ENCODE measurements at places on chromosomes 6 and 20.

- DNase-seq, result no peak
These were observed 64.4 kb downstream of the SULF2 start for GRCh38 chr20:47720636-47721427.

GRCh38 chr20:9262653-9263194, 193.8 kb downstream of the PLCB4 start:
- no peak for DNase-seq

DNA sequence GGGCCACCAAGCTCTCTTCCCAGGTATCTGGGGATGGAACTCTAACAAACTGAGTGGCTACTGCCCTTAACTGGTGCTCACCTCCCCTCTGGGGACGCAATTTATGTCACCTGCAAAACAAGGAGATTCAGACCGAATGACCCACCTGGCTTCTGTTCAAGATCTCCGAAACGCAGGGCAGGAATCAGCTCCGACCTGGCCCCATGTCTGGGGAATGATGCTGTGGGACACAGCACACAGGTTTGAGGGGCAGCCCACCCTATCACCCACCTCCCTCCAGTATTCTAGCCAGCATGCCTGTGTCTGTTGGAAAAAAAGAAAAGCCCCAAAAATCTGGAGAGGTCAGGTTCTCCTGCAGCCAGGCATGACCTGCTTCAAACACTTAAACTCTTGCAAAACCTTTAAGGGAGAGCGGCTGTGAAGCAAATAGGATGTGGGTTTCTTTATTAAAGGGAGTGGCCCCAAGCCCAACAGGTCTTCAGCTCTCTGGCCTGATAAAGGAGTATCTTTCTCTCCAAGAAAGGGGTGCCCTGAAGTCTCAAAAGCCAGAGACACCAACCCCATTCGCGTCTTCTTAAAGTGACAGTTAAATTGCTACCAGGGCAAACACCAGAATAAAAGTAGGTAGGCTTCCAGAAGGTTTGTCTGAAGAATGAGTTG, 6.4 kb downstream of the PREX1 start:
- no peak for DNase-seq

- no peak for DNase-seq
These were observed 4.9 kb downstream of the GTPBP2 start for GRCh38 chr6:43623880-43624785.

- no peak for DNase-seq
These were observed 13.1 kb downstream of the UTRN start for GRCh38 chr6:144298194-144298593.

GRCh38 chr20:12750221-12750620, 258.6 kb upstream of the SPTLC3 start:
- DNase-seq, result no peak

GRCh38 chr6:139186242-139186641, 51.4 kb downstream of the HECA start:
- DNase-seq, result no peak

DNA sequence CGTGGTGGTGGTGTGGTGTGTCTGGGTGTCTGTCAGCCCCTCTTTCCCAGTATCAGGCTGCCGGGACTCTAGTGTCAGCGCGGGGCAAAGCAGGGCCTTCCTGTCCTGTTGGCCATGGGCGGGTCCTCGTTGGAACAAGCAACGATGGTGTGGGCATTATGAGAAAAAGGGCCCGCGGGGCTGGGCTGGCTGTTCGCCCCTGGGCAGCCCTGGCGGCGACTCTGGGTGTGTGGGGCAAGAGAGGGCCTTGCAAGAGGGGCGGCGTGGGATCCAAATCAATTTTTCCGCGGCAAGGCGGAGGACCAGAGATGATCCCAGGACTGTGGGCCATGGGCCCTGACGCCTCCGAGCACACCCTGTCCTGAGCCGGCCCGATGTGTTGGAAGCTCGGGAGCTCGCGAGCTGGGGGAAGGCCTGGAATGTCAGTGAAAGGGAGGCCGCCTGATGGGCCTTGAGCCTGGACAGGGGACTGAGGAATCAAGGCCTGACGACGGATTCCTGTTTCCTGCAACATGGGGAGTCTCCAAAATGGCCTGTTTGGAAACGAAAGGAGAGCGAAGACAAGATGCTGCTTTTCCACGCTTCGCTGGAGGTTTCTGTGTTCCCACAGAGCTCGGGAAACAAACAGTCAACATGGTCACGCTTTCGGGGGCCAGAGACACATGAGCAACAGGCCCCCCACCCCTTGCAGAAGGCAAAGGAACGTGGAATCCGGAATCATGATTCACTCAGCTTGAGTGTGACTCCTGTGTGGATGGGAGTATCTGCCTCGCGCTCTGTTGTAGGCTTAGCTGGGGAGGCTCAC, 364.7 kb upstream of the DEFB115 start:
- DNase-seq, result no peak

GRCh38 chr20:675453-676314, at the start of gene SCRT2:
Gene SCRT2 (minus strand): TSS chr20:675802. CDS start chr20:675601, 201 bp downstream.
- no peak for DNase-seq

GRCh38 chr6:77010931-77011542, 452.3 kb downstream of the HTR1B start:
- DNase-seq, result no peak

DNA sequence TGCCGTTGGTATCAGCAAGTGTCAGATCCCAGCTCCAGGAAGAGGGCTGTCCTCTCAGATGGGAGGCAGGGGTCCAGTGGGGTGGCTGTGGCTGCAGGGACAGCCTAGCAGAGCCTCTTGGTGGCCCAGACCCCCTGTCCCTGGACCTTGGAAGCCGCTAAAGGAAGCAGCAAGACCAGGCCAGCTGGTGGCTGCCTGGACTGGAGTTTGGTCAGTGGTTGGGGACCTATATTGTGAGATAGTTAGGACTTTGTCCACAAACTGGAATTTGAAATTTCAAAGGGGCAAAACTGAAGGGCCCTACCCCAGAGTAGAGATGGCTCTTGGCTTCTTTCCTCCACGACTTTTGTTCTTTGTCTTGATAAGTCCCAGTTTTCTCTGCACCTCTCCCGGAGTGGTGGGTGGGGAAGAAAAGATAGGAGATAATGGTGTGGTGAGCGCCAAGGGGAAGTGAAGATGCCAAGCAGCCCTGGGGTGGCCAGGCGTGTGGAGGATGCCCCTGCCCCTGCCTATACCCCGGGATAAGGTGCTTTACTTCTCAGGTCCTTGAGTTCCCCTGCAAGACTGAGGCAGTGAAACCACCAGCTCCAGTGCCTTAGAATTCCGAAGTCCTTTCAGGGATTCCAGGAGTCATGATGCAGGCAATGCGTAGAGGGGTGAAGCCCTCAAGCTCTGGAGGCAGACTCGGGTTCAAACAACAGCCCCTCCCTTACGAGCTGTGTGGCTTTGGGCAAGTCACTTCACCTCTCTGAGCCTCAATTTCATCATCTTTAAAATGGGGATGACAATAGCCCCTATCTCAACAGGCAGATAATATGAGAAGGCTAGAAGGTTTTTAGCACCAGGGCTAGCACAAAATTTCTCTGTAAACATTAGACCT, 40.2 kb downstream of the HNF4A start:
- no peak for DNase-seq

DNA sequence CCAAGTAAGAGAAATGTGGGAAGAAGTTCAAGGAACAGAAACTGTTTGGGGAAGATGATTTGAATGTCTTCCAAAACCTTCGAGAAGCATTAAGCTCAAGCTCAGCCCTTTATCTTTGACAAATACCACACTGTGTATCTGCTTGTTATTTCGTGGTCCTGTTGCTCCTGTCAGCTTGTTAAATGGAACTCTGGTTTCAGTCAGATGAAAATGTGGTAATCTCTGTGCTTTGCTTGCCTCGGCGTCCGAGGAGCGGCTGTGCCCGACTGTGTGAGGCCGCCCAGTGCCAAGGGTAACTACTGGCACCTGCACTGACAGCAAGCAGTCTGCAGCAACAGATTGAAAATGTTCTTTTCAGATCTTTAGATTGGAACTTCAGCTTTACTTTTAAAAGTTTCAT, 577.9 kb upstream of the FLRT3 start:
- DNase-seq, result no peak

DNA sequence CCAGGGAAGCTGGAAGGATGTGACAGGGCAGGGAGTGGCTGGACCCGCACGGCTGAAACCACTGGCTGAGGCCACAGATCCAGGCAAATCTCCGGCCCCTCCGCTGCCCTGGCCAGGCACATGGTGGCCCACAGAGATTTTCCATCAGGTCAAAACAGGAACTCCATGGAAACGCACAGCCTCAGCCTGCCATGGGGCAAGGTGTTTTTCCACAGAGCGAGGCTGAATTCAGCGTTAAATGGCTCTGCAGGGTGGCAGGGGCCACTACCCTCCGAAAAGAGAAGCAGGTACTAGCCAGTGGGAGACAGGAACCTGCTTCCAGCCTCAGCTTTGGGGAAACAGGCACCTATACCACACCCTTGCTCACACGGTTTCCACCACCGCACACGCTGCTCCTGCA, 53.1 kb downstream of the PREX1 start:
- DNase-seq, result no peak

DNA sequence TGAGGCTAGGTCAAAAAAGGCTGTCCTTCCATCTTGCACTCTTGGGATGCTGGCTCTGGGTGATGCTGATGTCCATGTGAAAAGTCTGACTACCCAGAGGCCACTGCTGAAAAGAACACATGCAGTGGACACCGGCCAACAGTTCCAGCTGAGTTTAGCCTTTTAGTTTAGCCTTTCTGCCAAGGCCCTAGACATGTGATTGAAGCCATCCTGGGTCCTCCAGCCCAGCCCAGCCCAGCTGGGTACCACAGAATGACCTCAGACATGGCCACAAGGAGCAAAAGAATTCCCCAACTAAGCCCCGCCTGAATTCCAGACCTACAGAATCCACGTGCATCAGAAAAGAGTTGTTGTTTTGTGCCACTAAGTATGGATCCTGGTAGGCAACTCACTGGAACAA, 17.4 kb downstream of the PIGT start:
- DNase-seq, result no peak

GRCh38 chr20:17932396-17932795, 36.2 kb downstream of the SNX5 start:
- DNase-seq, result no peak

- DNase-seq, result no peak
These were observed 168.2 kb upstream of the RIN2 start for GRCh38 chr20:19589787-19590362.

DNA sequence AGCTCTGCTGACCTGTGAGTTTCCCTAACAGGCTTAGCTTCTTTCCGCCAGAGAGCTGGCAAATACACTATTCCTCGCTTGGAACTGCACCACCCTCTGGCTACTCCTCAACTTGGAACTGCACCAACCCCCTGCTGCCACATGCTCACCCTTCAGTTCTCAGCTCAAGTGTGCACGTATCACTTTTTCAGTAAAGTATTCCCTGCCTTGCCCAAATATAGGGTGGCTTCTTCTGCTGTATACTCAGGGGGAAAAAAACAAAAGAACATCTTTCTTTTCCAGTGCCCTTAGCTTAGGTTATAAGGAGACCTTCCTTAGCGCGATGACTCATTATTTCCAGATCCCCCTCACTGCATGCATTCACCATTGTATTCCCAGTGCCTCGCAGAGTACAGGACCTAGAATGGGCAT, 21.2 kb downstream of the GNAS-AS1 start:
- no peak for DNase-seq

Measured in NAMALWA (cell line).